ENCODE measurements at places on chromosomes 5 and 9. TPM values are rescaled to one million over a fixed set of nuclear protein-coding genes. Genes with fewer than 3 reads are reported as not detected.

Gene TXNDC8
- total RNA-seq = not detected

GRCh38 chr9:8659108-8659507 lies 859.5 kb upstream of the DMAC1 start:
- H3K36me3 ChIP-seq = no peaks in the 10 kb centered on the region
- no peak for DNase-seq
- H3K27me3 ChIP-seq = no peaks in the 10 kb centered on the region
- no peaks in the 10 kb centered on the region for H3K4me1 ChIP-seq
- H3K4me3 ChIP-seq = no peak overlapping the region
- H3K27ac ChIP-seq = no peak overlapping the region

Gene TCF7
- total RNA-seq = 8.1 TPM

DNA sequence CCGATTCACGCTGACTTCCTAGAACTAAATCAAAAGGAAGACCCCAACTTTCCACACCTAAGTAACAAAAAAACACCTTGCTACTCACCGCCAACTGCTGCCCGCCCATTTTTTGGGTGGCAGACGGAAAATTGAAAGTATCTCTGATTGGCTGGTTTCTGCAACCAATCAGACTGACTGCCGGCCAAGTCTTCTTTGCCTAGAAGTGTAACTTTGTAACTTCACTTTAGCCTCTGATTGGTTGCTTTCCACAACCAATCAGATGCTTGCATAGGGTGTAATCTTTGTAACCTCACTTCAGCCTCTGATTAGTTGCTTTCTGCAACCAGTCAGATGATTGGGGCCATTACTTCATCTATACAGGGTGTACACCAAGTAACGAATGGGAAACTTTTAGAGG lies 42.6 kb upstream of the ANKH start:
- DNase-seq = no peak
- H3K4me3 ChIP-seq = no peak overlapping the region
- H3K27ac ChIP-seq = no peak overlapping the region
- no peaks in the 10 kb centered on the region for H3K4me1 ChIP-seq

DNA sequence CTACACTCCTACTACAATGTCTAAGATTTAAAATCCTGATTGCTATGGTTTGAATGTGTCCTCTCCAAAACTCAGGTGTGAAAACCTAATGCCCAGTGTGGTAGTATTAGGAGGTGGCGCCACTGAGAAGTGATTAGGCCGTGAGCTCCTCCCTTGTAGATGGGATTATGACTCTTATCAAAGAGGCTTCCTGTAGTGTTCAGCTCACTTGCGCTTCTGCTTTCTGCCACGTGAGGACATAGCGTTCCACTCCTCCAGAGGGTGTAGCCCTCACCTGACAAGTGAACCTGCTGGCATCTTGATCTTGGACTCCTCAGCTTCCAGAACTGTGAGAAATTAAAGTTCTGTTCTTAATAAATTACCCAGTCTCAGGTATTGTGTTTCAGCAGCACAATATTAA lies 33.0 kb upstream of the WHRN start:
- no peaks in the 10 kb centered on the region for H3K36me3 ChIP-seq
- H3K27me3 ChIP-seq = no peaks in the 10 kb centered on the region
- no peak overlapping the region for H3K4me3 ChIP-seq
- DNase-seq = peak; percentile 6

GRCh38 chr9:81313877-81314276 lies 375.5 kb downstream of the TLE1 start:
- no peaks in the 10 kb centered on the region for H3K4me1 ChIP-seq
- H3K36me3 ChIP-seq = no peaks in the 10 kb centered on the region
- no peak overlapping the region for H3K27ac ChIP-seq
- no peaks in the 10 kb centered on the region for H3K27me3 ChIP-seq
- no peak overlapping the region for H3K4me3 ChIP-seq
- DNase-seq = no peak

- no peak for DNase-seq
- no peak overlapping the region for H3K4me3 ChIP-seq
- H3K27ac ChIP-seq = no peak overlapping the region
- H3K36me3 ChIP-seq = no peaks in the 10 kb centered on the region
These were observed 67.1 kb upstream of the SSBP2 start for GRCh38 chr5:81817980-81818379.

Gene BTNL8
- total RNA-seq = 7.1 TPM

GRCh38 chr9:32701321-32702022 lies 66.0 kb upstream of the TAF1L start:
- no peak overlapping the region for H3K4me3 ChIP-seq
- no peaks in the 10 kb centered on the region for H3K36me3 ChIP-seq
- no peaks in the 10 kb centered on the region for H3K27me3 ChIP-seq
- no peaks in the 10 kb centered on the region for H3K4me1 ChIP-seq
- no peak for DNase-seq

DNA sequence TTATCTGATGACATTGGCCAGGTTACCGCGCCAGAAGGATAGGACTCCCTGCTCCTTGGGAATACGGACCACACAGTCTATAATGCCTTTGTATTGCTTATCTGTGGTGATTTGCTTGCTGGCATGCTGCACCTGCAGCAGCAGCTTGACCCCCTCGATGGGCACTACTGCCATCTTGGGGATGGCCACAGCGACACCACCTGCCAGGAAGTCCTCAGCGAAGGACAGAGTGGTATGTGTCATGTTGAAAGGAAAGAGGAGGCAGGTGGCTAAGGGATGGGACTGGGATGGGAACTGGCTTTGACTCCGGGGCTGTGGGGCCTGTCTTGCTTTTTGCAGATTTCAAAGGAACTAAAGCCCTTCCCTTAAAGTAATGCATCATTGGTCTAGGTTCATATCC lies 50.3 kb upstream of the ACO1 start:
- no peak overlapping the region for H3K4me3 ChIP-seq
- no peak overlapping the region for H3K27ac ChIP-seq
- no peaks in the 10 kb centered on the region for H3K36me3 ChIP-seq
- no peaks in the 10 kb centered on the region for H3K4me1 ChIP-seq

DNA sequence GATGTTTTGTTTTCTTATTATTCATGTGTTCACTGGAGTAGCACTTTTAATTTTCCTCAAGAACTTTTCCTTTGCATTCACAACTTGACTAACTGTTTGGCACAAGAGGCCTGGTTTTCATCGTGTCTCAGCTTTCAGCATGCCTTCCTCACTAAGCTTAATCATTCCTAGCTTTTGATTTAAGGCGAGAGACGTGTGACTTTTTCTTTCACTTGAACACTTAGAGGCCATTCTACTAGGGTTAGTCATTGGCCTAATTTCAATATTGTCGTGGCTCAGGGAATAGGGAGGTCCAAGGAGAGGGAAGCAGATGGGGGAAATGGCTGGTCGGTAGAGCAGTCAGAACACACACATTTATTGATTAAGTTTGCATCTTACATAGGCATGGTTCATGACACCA lies 94.0 kb downstream of the ZNF462 start:
- H3K4me3 ChIP-seq = no peak overlapping the region
- no peaks in the 10 kb centered on the region for H3K36me3 ChIP-seq
- no peak overlapping the region for H3K27ac ChIP-seq
- DNase-seq = no peak
- no peaks in the 10 kb centered on the region for H3K4me1 ChIP-seq
- no peaks in the 10 kb centered on the region for H3K27me3 ChIP-seq

GRCh38 chr5:114438471-114438870 lies 76.6 kb downstream of the KCNN2 start:
- no peak overlapping the region for H3K4me3 ChIP-seq
- no peaks in the 10 kb centered on the region for H3K36me3 ChIP-seq
- H3K27ac ChIP-seq = no peak overlapping the region
- no peaks in the 10 kb centered on the region for H3K4me1 ChIP-seq
- DNase-seq = no peak

- H3K4me1 ChIP-seq = peaks cover 6% of the 10 kb centered on the region
- no peaks in the 10 kb centered on the region for H3K36me3 ChIP-seq
- H3K27ac ChIP-seq = no peak overlapping the region
- DNase-seq = no peak
These were observed 1.7 kb downstream of the F2RL1 start for GRCh38 chr5:76820526-76820890.

- no peak overlapping the region for H3K4me3 ChIP-seq
- H3K27me3 ChIP-seq = no peaks in the 10 kb centered on the region
These were observed 6.4 kb downstream of the FPGS start for GRCh38 chr9:127809002-127809539.

GRCh38 chr5:79552984-79553383 lies 39.0 kb upstream of the HOMER1 start:
- peaks cover 6% of the 10 kb centered on the region for H3K4me1 ChIP-seq
- H3K27ac ChIP-seq = no peak overlapping the region
- no peaks in the 10 kb centered on the region for H3K36me3 ChIP-seq
- no peak for DNase-seq
- no peak overlapping the region for H3K4me3 ChIP-seq
- H3K27me3 ChIP-seq = no peaks in the 10 kb centered on the region

GRCh38 chr5:175724314-175725275 lies 66.7 kb downstream of the HRH2 start:
- H3K36me3 ChIP-seq = no peaks in the 10 kb centered on the region
- DNase-seq = no peak
- no peaks in the 10 kb centered on the region for H3K4me1 ChIP-seq
- no peaks in the 10 kb centered on the region for H3K27me3 ChIP-seq
- no peak overlapping the region for H3K27ac ChIP-seq

GRCh38 chr5:96024683-96025475 lies 63.2 kb upstream of the ELL2 start:
- no peak overlapping the region for H3K4me3 ChIP-seq
- no peak for DNase-seq
- no peak overlapping the region for H3K27ac ChIP-seq
- peaks cover 14% of the 10 kb centered on the region for H3K4me1 ChIP-seq
- H3K27me3 ChIP-seq = no peaks in the 10 kb centered on the region
- H3K36me3 ChIP-seq = no peaks in the 10 kb centered on the region

Gene SLC46A2
- not detected for total RNA-seq

- H3K27ac ChIP-seq = no peak overlapping the region
- H3K36me3 ChIP-seq = no peaks in the 10 kb centered on the region
- no peak for DNase-seq
These were observed 15.3 kb upstream of the F2RL2 start for GRCh38 chr5:76638479-76638878.

- H3K4me3 ChIP-seq = no peak overlapping the region
- no peak overlapping the region for H3K27ac ChIP-seq
- no peaks in the 10 kb centered on the region for H3K4me1 ChIP-seq
- no peaks in the 10 kb centered on the region for H3K27me3 ChIP-seq
These were observed 360.1 kb upstream of the C9orf72 start for GRCh38 chr9:27933210-27934025.

Gene FAM53C
- 32.4 TPM for total RNA-seq

Gene TAF11L2
- total RNA-seq = not detected

Gene CARD9
- total RNA-seq = 0.93 TPM

Gene CYSRT1
- 0.94 TPM for total RNA-seq

DNA sequence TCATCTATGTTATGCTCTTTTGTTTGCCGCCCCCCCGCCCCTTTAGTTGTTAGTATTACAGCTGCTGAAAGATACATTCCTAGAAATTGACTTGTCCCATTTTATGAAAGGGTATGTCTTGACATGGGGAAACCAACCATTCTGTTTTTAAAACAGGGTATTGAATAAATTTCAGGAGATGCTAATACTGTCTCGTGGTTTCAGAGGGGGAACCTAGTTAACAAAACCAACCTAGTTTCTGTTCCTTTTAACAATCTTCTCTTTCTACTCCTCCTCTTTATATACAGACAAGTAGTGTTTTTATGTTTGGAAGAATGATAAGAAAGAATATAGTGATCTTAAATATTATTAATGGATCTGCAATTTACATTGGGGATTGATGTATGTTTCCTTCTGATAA lies 3.5 kb downstream of the PIP5K1B start:
- H3K4me1 ChIP-seq = peaks cover 13% of the 10 kb centered on the region
- H3K27me3 ChIP-seq = no peaks in the 10 kb centered on the region
- DNase-seq = no peak
- no peak overlapping the region for H3K27ac ChIP-seq

Gene MSMP
- 0.67 TPM for total RNA-seq

Data from thyroid gland (tissue), 4 donors.